Kidney epithelial cell (primary cell): ENCODE measurements at places on chromosomes 7 and 10.

- no peak for DNase-seq
Observed at GRCh38 chr7:50657341-50657873, 92.2 kb upstream of the DDC start.

- DNase-seq, result no peak
Observed at GRCh38 chr10:61779276-61779675, 116.5 kb downstream of the CABCOCO1 start.

- no peak for DNase-seq
Observed at GRCh38 chr10:79049931-79050895, 18.6 kb upstream of the ZMIZ1 start.

GRCh38 chr7:135811506-135811905, 62.9 kb upstream of the FAM180A start:
- no peak for DNase-seq

- no peak for DNase-seq
Observed at GRCh38 chr10:123604506-123604905, 61.6 kb upstream of the GPR26 start.

GRCh38 chr10:69317175-69317604, 38.9 kb downstream of the HK1 start:
- no peak for DNase-seq

DNA sequence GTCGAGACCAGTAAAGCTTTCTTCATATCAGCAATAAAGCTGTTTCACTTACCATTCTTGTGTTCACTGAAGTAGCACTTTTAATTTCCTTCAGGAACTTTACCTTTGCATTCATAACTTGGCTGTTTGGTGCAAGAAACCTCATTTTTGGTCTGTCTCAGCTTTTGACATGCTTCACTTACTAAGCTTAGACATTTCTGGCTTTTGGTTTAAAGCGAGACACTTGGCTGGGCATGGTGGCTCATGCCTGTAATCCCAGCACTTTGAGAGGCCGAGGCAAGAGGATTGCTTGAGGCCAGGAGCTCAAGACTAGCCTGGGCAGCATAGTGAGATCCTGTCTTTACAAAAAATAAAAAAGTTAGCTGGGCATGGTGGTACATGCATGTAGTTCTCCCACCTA, 15.8 kb downstream of the PLEKHA1 start:
- DNase-seq, result no peak

DNA sequence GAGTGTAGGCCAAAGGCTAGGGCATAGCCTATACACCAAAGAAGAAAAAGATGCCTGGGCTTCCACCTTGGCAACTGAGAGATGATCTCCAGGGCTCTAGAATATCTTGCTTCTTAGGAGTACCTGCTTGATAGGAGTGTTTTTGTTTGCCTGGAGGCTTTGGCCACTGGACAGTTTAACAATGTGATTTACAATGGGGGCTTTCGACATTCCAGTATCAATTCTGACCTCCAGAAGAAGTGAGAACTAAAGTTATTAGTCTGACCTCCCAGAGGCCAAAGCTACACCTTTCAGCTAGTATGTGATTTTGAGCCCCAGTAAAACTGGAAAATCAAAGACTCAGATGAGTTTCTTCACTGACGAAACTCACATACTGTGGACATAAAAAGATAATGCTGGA, 96.1 kb downstream of the JMJD1C start:
- no peak for DNase-seq

DNA sequence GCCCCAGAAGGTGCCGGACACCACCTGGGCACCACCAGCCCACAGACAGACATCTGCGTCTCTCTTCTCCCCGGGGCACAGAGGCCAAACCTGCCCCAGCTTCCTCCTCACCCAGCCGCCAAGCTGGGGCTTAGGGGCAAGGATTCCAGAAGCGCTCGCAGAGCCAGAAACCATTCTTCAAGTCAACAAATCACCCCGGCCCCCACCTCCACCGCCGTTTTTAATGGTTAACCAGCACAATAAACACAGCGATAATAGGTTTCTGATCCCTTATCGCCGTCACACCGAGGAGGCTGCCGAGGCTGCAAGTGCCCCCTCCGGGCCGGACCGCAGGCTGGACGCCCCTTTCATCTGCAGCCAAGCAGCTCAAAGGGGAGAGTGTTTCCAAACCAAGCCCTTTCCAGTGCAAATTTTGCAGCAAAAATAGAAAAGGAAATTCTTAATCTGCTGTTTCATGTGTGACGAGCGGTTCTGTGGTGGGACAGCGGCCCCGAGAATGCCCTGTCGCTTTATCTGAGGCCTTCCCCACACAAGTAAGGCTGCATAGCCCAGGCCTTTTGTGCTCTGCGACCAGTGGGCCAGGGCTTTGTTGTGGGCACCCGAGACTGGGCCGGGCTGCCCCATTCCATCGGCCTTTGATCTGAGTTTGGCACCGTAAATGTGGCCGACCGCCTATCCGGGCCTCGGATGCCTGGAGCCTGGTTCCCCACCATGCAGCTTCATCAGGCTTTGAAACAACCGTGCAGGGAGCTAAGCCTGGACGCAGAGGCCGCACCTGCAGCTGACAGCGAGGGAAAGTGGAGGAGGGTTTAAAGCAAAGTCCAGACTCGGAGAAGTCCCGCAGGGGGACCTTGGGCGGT, 83.2 kb downstream of the FOXL3 start:
- DNase-seq, result no peak

DNA sequence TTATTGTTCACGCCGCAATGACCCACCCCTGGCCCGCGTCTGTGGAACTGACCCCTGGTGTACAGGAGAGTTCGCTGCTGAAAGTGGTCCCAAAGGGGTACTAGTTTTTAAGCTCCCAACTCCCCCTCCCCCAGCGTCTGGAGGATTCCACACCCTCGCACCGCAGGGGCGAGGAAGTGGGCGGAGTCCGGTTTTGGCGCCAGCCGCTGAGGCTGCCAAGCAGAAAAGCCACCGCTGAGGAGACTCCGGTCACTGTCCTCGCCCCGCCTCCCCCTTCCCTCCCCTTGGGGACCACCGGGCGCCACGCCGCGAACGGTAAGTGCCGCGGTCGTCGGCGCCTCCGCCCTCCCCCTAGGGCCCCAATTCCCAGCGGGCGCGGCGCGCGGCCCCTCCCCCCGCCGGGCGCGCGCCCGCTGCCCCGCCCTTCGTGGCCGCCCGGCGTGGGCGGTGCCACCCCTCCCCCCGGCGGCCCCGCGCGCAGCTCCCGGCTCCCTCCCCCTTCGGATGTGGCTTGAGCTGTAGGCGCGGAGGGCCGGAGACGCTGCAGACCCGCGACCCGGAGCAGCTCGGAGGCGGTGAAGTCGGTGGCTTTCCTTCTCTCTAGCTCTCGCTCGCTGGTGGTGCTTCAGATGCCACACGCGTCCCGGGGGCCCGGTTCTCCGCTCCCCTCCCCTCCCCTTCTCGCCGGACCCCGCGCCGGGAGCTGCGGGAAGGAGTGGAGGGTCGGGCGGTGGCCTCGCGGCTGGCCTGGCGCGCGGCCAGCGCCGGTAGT, at the start of gene CBX3:
CBX3 (plus strand) TSS at position 499 of the 772 bp plus-strand sequence. CDS start 1,254 bp downstream, outside the sequence.
- no peak for DNase-seq

DNA sequence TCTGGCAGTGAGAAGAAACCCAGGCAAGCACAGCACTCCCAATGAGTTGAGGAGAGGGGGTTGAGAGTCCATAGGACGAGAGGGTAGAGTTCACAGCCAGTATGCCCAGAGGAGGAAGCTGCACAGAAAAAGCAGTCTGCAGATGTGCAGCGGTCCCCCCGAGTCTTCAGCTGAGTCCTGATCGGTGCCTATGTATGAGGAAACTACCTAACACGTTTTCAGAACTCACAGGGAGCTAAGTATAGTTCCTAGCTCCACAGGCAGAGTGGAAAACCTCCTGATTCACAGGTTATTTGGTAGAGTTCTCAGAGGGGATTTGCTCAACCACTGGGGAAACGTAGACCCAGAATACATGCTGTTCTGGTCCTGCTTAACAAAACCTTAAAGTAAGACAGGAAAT, 271.3 kb upstream of the CNTNAP2 start:
- no peak for DNase-seq

- no peak for DNase-seq
Observed at GRCh38 chr7:95190515-95190914, 133.8 kb downstream of the PON1 start.

DNA sequence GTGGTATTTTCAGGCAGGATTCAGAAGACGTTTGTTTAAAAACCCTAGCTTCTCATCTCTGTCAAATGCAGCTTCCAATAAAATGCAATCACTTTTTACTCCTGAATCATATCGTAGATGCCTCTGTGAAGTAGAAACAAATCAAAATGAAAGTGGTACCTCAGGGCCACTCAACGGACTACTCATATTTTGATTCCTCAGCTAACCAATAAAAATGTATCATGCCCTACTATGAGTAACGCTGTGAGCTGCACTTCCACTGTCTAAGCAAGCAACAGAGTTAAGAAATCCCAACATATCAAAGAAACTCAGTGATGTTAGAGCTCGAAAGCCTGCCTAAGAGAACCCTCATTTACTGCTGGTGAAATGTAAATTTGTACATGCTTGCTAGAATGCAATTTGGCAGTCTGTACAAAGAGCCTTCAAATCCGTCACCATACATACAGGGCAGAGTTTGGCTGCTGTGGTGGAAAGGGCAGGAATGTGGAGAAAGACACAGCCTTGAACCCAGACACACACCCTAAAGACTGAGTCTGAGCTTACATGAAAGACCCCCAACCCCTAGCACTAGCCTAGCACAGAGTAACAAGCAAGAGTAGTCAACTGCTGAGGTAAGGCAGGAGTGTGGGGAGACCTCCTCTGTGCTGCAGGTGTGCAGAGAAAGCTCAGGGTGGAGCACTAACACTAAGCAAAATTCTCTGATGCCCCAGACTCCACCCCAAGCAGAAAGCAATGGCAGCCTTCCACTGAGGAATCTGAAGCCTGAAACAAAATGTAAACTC, 151.5 kb downstream of the ANK3 start:
- no peak for DNase-seq

GRCh38 chr7:99290980-99291607, 18.5 kb downstream of the MYH16 start:
- no peak for DNase-seq
